ENCODE measurements at places on chromosomes 1 and 21. TPM values are rescaled to one million over a fixed set of nuclear protein-coding genes. Genes with fewer than 3 reads are reported as not detected.

GRCh38 chr1:156839426-156840109 lies 19.3 kb downstream of the INSRR start:
- no peak for DNase-seq

DNA sequence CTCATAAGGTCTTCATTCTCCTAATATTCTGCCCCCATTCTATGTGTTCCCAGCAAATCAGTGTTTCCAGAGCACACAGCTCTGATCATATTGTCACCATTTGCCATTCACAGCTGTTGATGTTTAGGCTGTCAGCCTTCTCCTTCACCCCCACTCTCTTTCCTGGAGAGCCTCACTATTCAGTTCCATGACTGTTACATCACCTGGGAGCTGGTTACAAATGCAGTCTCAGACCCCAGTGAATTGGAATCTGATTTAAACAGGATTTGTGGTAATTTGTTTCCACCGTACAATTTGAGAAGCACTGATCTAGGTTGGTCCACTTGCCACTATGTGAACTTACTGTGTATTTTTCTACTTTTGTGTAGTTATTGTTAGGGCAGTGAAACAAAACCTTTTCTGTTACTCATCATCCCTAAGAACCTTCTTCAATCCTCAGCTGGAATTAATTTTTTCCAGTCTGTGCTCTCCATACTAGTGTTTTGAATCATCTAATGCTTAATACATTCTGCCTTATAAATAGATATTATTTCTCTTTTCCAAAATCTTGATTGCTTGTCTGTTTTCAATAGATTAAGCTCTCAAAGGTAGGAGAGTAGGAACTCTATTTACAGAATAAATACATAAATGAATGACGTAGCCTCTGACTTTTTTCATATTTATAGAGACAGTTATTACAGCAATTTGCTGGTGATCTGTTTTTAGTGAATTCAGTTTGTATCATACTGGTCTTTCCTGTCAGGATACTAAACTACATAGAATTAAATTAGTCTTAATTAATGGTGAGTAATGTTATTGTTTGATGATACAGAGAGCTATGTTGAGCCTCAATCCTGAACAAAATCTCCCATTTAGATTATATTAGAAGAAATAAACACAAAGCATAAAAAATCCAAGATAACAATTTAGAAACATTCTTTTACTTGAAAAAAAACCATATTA lies 8.1 kb downstream of the SNX7 start:
- DNase-seq: peak; percentile 44

DNA sequence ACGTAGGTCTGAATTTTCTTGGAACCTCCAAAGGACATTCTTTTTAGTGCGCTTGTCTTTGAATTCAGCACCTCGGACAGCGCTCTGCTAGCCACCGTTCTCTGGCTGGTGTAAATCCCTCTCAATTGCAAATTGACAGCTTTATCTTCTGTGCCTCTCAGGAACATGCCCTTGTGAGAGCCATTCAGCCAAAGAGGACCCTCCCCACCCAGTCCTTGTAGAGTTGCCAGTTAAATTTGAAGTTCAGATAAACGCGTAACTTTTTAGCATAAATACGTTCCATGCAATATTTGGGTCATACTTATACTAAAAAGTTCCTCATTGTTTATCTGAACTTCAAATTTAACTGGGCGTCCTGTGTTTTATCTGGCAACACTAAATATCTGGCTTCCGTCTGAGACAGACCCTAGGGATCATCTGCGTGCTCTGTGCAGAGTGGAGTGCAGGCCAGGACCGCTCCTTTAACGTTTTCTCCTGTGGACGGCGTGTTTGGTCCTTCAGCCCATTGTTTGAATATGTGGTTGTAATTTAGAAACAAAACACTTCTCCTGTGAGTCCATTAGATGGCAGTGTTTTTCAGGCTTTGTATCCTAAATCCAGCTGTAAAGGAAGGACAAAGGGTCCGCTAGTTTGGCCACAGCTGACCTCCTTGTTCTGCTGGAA lies 7.0 kb downstream of the KCNAB2 start:
- peak; percentile 58 for DNase-seq

Gene PPIH
- total RNA-seq: 122 TPM
